Glutamatergic neuron (in vitro differentiated cells): ENCODE measurements at places on chromosomes 5 and 9.

DNA sequence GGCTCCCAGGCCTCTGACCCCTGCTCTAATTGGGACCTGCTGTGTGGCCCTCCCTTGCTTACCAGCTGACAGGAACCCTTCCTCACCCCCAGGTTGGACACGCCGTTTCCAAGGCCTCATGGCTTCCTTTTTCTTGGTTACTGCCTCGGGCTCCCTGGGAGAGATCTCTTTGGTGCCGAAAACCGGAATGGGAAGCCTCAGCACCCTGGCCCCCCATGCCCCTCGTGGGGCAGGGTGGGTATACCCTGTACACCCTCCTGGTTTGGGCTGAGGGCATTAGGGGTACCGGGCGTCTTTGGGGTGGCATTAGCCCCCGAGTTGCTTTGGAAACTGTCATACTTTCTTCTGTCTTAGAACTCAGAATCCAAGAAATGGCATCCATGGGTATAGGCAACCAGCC, 10.1 kb upstream of the LRRC14B start:
- no peaks in the 10 kb centered on the region for H3K36me3 ChIP-seq
- no peak for DNase-seq
- H3K4me1 ChIP-seq, result peaks cover 5% of the 10 kb centered on the region
- H3K27me3 ChIP-seq, result no peaks in the 10 kb centered on the region

DNA sequence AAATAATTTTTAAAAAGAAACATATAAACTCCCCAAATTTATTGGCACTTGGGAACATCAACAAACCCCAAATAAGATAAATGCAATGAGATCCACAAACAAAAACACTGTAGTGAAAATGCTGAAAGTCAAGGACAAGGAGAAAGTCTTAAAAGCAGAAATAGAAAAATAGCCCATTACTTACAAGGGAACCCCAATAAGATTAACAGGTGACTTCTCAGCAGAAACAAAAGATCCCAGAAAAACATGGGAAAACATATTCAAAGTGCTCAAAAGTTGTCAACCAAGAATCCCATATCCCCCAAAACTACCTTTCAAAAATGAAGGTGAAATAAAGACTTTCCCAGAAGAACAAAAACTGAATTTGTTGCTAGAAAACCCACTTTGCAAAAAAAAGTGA, 40.0 kb downstream of the FANCC start:
- no peaks in the 10 kb centered on the region for H3K27me3 ChIP-seq
- no peaks in the 10 kb centered on the region for H3K4me1 ChIP-seq
- H3K27ac ChIP-seq, result no peak overlapping the region
- H3K4me3 ChIP-seq, result no peak overlapping the region
- H3K36me3 ChIP-seq, result peaks cover 28% of the 10 kb centered on the region

DNA sequence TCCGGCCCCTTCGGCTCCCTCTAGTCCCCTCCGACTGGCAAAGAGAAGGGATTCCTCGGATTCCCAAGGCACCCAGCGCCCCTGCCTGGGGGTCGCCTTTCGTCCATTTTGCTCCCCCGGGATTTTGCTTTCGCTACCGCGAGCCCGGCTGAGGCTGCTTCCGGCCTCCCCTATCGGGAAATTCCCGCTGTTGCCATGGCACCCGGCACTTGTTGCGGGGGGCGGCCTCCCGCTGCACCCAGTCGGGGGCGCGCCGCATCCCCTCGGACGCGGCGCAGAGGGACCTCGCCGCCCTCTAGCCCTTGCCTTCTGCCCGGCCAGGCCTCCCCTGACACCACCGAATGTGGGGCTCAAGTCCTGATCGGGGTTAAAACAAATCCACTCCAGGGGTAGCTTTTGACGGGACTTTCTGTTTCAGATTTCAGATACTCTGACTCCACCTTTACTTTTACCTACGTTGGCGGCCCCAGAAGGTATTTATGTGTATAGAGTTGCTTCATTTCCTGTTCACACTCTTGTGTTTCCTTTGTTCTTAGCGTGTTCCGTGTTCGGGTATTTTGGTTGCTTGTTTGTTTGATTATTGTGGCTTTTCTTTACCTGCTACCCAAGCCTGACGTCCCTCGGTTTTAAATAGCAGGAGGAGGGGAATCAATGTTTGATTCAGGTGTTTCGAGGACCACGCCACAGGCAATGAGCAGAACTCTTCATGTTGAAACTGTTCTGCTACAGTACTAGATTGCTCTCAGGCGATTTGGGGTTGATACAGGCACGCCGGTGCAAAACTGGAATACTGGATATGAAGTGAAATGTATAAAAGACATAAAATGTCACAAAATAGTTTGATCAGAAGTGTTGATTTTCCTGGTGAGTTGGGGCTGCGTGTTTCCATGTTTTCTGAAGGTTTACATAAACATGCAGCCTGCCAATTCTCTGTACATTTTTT, 1.5 kb downstream of the PARP8 start:
- peak overlapping the region; percentile 94 for H3K4me3 ChIP-seq
- no peaks in the 10 kb centered on the region for H3K36me3 ChIP-seq
- H3K27ac ChIP-seq, result peak overlapping the region; percentile 94
- H3K4me1 ChIP-seq, result no peaks in the 10 kb centered on the region
- H3K27me3 ChIP-seq, result peaks cover 2% of the 10 kb centered on the region

- H3K27me3 ChIP-seq, result peaks cover 5% of the 10 kb centered on the region
- H3K36me3 ChIP-seq, result no peaks in the 10 kb centered on the region
- no peak for DNase-seq
- no peak overlapping the region for H3K4me3 ChIP-seq
- peaks cover 12% of the 10 kb centered on the region for H3K4me1 ChIP-seq
Observed at GRCh38 chr5:5983261-5983980, 394.9 kb downstream of the MED10 start.

DNA sequence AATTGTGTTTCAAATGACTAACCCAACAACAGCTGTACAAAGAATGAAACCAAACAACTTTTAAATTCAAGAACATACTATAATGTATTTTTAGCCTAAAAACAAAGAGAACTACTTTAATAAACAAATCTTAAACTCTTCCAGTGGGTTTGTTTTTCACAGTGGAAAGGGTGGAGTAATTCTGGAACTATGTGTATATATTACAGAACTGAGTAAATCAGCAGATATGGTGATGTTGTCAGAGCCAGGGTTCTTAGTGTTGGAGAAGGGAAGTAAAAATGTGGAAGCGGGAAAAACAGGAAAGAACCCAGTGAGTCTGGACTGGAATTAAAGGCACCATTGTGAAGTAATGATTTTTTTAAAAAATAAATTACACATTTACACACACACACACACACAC, 144.9 kb downstream of the CDK5RAP2 start:
- DNase-seq, result no peak
- H3K4me1 ChIP-seq, result peaks cover 5% of the 10 kb centered on the region
